ENCODE measurements at places on chromosomes 4 and X.

GRCh38 chrX:106954041-106954440, 33.8 kb downstream of the CLDN2 start:
- no peak for DNase-seq

DNA sequence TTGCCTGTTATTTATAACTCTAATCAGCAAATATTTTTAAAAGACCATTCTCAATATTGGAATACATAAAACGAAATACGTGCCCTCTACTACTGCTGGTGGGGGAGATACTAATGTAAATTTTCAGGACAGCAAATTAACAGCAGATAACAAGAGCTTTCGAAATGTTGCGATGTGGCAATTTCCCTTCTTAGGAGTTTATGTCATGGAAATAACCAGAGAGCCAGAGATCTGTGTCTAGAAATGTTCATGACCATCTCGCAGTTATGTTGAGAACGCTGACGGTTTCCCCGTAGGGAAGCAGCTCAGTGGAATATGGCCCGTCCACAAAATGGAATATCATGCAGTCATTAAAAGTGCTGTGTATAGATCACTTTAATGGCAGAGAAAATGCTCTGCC, 238.4 kb upstream of the PSAPL1 start:
- DNase-seq = no peak

DNA sequence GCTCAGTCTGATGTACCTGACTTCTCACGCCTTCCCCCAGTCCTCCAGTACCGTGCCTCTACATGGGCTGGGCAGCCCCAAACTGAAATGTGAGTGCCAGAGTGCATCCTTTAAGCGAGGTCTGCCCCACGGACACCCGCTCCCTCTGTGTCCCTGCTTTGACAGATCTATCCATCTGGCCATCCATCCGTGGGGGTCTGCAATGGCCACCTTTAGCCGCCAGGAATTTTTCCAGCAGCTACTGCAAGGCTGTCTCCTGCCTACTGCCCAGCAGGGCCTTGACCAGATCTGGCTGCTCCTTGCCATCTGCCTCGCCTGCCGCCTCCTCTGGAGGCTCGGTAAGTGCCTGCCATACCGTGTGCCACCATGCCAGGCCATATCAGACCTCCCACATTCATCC, 827 bp downstream of the PORCN start:
- DNase-seq = no peak

- DNase-seq = no peak
These were observed 229.9 kb upstream of the PITX2 start for GRCh38 chr4:110852793-110853192.

DNA sequence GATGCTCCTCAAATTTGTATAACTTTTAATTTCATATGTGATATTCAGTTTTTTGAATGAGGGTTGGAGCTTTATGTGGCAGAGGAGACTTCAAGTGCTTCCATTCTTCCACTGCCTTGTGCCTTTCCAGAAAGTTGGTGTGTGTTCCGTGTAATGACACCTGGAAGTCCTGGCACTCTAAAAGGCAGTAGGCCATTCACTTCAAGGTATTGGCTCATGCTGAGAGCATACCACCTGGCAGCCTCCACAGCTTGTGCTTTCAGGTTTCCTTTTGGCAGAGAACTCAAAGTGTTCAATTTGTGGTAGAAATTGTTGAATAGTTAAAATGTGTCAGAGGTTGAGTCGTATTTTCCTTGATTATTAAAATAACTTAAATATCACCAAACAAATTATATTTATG, 49.6 kb downstream of the GRIA2 start:
- DNase-seq = no peak

- DNase-seq = no peak
These were observed 19.2 kb downstream of the PPP3CA start for GRCh38 chr4:101328063-101328602.

- no peak for DNase-seq
These were observed 256.4 kb upstream of the GRID2 start for GRCh38 chr4:92047209-92047875.

- DNase-seq = no peak
These were observed 807.2 kb downstream of the GLUD2 start for GRCh38 chrX:121854614-121854911.

DNA sequence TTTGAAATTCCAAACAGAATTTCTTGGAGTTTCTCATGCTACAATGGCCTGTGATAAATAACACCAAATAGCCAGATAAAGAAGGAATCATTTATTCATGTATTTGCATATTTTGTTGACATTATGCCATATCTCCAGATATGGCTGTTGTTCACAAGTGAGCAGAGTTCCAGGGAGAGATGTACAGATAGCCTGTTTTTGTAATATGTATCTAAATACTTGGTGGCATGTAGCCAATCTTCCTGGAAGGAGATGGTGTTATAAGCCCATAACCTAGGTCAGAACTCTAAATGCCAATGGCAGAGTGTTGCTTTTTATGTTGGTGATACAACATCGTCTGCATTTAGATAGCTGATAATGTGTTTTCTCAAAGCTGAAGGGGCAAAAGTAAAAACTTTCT, 292.2 kb downstream of the FBXO8 start:
- no peak for DNase-seq

- no peak for DNase-seq
These were observed 120.6 kb downstream of the JADE1 start for GRCh38 chr4:128930051-128930450.

DNA sequence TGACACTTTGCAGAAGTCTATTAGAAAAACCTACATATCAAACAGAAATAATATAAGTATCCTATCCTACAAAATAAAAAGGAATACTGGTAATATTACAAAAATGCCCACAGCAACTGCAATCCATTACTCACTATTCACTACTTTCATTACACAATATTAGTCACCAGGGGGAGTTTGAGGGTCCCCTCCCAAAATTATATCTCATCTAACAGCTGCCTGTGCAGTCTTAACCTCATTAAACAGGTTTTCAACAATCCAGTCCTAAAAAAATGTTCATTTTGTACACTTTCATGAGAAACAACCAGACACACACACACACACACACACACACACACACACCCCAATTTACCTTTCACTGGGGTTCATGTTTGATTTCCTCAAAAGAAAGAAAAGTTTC, 2.9 kb downstream of the CLOCK start:
- DNase-seq = no peak

GRCh38 chr4:108385076-108385475, 216.3 kb upstream of the LEF1 start:
- DNase-seq = no peak

GRCh38 chr4:118894034-118894433, 5.4 kb downstream of the SYNPO2 start:
- DNase-seq = no peak

DNA sequence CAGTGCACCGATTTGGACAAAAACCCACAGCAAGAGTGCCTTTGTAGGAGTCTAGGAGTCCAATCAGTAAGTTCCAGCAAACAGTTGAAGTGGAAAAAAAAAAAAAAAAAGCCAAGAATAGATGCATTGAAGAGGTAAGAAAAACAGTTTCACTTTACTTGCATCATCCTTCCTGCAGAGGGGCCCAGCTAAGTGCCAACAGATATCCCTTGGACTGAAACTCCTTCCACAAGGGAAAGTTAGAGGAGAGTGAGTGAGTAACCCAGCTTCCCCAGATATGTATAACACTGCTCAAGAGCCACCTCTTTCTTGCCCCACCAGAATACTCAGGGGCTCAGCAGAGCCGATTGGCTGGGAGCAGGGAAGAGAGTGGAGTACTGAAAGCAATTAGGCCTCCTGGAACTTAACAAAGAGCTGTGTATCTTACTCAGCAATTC, 617.7 kb upstream of the SMIM31 start:
- no peak for DNase-seq

DNA sequence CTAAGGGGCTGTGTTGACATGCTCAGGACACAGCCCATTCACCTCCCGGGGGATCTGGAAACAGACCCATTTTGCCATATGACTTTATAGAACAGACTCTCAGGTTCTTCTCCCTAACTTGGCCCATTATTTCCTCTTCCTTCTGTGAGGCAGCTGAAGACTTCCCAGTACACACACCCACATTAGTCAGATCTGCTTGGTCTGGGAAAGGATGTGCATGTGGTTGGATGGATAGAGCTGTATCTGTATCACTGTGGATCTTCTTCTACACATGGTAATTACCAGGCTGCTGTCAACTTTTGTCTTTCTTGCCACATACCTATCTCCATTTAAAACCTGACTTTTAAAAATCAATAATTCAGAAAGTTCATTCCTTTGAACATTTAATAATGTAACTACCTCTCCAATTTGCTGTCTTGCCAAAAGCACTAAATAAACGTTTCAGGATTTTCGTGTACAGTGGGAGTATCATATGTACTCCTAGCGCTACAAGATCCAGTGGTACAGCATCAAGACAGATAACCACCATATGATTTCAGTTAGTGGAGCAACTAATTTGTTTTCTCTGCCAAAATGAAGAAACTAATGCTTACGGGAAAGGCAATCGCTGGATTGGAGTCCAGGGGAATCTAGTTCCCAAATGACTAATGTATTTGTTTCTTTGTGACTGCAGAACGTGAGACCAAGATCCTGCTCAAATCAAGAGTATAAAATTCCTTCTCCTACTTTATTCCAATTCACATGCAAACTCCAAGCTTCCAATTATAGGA, 134.1 kb upstream of the MAP3K15 start:
- no peak for DNase-seq

GRCh38 chrX:66030505-66031317, 9.2 kb downstream of the VSIG4 start:
- DNase-seq = no peak

DNA sequence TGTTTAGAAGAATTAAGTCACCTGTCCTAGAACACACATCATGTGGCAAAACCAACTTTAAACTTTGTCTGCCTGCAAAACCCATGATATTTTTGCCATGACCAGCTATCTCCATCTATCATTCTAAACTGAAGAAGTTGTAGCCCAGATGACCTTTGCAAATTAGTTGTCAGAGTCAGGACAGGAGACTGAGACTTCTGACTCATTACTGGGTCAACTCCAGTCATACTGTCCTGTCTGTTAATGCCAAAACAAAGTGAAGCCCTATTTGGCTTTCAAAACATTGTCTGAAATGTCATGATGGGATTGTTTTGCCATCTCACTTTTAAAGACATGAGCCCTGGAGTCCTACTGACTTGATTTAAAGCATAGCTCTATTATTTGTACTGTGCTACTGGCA, 365.7 kb upstream of the CPEB2 start:
- no peak for DNase-seq

DNA sequence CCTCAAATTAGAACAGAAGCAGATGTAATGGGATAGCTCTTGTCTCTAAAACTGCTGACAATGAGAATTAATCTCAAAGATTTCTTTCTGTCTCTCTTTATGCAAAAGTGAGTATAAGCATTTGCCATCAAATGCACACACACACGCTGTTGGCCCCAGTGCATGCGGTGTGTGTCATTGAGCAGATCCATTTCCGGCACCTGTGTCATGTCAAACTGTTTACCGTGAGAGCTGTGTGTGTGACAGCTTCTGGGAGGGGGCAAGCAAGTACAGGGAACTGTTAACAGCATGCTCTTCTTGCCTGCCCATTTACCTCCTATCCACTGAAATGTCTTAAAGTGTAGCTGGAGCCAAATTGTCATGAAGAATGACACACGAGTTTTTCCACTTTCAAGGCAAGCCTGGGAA, 297.9 kb upstream of the FAT4 start:
- no peak for DNase-seq

GRCh38 chrX:136936183-136936549, 55.6 kb upstream of the RBMX start:
- DNase-seq = no peak

DNA sequence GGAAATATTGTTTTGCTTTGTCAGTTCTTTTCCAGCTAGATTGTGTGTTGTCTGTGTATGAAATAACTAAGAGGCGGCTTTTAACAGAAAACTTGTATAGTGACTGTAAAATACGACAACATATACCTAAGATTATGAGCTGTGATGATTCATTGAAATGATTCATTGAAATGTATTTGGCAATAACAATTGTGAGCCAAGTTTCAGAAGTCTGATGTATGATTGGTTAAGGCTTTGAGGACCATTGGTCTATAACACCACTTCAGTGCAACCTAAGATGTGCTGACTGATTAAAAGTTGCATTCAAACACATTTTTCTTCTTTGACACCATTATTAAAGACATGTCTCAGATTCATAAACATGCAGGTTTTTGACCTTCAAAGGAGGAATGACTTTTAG, 76.6 kb downstream of the PTPN13 start:
- no peak for DNase-seq

GRCh38 chr4:106316773-106317409, 541 bp downstream of the AIMP1 start:
- no peak for DNase-seq
